ENCODE measurements at places on chromosomes 11 and 22.
A peak's percentile ranks its signal among the peaks of the same experiment; 100 is the strongest.

DNA sequence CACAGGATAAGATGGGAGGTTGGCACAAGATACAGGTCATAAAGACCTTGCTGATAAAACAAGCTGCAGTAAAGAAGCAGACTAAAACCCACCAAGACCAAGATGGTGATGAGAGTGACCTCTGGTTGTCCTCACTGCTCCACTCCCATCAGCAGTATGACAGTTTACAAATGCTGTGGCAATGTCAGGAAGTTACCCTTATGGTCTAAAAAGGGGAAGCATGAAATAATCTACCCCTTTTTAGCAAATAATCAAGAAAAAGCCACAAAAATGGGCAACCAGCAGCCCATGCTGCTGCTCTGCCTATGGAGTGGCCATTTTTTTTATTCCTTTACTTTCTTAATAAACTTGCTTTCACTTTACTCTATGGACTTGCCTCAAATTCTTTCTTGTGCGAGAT, 8.7 kb upstream of the PIWIL4 start:
- no peak for DNase-seq

DNA sequence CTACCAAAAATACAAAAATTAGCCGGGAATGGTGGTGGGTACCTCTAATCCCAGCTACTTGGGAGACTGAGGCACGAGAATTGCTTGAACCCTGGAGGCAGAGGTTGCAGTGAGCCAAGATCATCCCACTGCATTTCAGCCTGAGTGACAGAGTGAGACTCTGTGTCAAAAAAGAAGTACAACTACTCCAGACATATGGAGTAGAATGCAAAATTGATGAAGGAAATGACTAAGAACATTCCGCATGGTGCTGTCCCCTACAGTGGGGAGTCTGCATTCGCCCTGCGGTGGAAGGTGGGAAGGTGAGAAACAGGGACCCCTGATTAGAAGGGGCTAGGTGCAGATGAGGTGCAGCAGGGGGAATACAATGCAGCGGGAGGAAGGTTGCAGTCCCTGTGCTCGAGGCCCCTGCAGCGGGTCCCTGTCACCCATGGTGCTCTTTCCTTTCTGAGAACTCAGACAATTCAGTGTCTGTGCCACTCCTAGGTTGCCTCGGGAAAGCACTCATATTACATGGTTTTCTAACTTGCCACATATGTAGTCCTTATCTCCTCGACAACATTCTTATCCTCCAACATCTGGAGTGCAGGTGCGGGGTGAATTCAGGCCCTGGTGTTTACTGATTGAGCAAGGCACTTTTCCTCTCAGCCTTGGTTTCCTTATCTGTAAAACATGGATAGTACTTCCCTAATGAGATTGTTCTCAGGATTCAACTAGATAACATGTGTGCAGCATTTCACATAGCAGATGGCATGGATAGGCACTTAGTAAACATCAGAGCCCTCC, 5.2 kb downstream of the POLD4 start:
- no peak for DNase-seq

GRCh38 chr11:20669820-20670684, 666 bp downstream of the NELL1 start:
- no peak for DNase-seq

DNA sequence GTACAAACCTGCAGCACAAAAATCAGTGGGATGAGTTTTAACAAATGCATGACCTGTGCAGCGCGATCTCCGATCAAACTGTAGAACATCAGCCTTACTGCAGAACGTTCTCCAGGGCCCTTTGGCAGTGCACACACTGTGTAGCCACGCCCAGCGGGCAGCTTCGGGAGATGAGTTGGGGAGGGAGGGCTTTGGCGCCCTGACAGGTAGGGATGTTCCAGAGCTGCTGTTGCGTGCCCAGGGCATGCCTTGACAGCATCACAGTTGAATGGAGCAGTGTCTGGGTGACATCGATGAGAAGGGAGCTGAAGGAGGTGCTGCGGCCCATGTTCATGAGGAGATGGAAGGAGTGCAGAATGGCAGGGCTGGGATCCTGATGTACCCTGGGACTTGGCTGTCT, 80.2 kb downstream of the TBC1D22A start:
- no peak for DNase-seq

GRCh38 chr11:72102162-72102561, 935 bp downstream of the LAMTOR1 start:
- no peak for DNase-seq

DNA sequence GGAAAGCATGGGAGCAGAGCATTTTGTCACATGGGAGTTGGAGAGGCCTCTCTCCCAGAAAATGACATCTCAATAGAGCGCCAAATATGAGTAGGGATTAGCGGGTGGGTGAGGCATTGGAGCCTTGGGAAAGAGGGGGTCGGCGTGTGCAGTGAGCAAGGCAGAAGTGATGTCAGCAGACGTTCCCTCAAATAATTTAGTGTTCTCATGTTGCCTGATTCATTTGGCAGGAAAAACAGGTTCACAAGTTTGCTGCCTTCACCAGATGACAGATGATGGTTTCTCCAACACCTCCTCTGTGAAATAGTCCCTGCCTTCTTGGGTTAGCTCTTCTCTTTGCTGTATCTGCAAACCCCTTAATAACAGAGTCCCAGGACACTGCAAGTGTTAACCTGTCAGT, 118.5 kb upstream of the ARHGAP20 start:
- no peak for DNase-seq

GRCh38 chr11:18372201-18372600, 22.2 kb upstream of the LDHA start:
- no peak for DNase-seq

GRCh38 chr11:559712-560304, 730 bp downstream of the LMNTD2 start:
- DNase-seq = no peak

GRCh38 chr11:69131644-69132300, 24.0 kb upstream of the SMIM38 start:
- DNase-seq = peak; percentile 33

- DNase-seq = no peak
These were observed 14.7 kb downstream of the SCUBE2 start for GRCh38 chr11:9076661-9077060.

GRCh38 chr11:926341-926916, 759 bp downstream of the AP2A2 start:
- no peak for DNase-seq

DNA sequence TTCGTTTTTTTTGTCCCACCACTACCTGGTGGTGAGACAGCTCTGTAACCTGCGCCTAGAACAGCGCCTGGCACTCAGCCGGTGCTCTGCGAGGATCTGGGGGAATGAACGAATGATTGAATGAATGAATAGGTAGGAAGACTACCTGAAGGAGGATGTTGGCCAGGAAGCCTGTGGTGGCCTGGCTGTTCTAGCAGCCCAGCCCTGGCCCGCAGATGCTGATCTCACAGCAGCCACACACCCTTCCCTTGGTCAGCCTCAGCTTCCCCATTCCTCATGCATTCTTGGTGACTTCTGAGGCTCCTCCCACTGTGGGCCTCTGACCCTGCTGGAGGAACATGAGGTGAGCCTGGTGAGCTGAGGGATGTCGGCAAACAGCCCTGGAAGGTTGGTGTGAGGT, 3.7 kb downstream of the TRPM5 start:
- no peak for DNase-seq

- no peak for DNase-seq
These were observed 624.8 kb upstream of the KIRREL3 start for GRCh38 chr11:127625402-127625801.

DNA sequence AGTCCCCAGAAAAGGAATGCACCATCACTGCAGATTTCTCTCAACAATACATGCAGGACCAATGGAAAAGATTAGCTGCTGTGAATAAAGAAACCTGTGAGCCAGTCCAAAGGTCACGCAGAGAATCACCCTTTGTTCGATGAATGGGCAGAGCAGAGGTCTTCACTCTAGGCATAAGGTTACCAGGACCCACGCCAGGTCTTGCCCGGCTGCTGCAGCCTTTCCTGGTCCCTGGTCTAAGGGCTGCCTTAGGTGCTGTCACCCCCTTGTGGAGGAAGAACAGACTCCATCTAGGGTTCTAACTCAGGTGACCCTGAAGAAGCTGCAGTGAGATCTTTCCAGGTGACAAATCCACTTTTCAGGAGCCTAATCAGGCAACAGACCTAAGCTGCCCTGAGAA, 29.0 kb upstream of the NAP1L4 start:
- peak; percentile 54 for DNase-seq

DNA sequence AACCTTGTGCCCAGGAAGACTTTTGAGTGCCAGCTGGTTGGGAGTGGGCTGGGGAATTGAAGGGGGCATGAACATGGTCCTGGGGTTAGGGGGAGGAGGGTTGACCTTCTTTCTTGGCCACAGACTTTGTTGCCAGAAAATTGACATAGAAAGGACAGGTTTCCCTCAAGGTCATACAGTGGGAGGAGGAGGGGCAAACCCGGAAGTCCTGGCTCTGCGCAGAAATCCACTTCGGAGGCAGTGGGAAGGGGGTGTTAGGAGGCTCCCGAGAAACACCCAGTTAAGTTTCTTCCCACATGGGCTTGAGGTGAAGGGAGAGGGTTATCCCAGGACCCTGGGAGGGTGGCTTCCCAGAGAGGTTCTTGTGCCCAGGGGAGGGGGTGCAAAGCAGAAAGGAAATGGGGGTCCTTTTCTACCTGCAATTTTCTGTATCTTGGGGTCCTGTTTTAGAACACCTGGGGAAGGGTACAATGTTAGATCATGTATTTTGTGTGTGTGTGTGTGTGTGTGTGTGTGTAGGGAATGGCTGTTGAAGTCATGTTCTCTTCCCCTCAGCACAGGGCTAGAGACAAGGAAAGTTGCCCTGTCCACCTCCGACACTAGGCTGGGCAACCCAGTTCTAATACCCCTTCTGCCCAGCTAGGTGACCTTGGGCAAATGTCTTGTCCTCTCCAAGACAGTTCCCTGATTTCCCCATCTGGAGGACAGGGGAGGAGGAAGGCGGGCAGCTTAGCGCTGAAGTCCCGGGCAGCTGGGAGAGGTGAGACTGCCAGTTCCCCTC, 1.1 kb downstream of the PVALB start:
- DNase-seq = no peak

GRCh38 chr11:46917762-46918082, 628 bp downstream of the LRP4 start:
- DNase-seq = no peak

GRCh38 chr11:108474664-108475463, 7.5 kb upstream of the C11orf65 start:
- no peak for DNase-seq

DNA sequence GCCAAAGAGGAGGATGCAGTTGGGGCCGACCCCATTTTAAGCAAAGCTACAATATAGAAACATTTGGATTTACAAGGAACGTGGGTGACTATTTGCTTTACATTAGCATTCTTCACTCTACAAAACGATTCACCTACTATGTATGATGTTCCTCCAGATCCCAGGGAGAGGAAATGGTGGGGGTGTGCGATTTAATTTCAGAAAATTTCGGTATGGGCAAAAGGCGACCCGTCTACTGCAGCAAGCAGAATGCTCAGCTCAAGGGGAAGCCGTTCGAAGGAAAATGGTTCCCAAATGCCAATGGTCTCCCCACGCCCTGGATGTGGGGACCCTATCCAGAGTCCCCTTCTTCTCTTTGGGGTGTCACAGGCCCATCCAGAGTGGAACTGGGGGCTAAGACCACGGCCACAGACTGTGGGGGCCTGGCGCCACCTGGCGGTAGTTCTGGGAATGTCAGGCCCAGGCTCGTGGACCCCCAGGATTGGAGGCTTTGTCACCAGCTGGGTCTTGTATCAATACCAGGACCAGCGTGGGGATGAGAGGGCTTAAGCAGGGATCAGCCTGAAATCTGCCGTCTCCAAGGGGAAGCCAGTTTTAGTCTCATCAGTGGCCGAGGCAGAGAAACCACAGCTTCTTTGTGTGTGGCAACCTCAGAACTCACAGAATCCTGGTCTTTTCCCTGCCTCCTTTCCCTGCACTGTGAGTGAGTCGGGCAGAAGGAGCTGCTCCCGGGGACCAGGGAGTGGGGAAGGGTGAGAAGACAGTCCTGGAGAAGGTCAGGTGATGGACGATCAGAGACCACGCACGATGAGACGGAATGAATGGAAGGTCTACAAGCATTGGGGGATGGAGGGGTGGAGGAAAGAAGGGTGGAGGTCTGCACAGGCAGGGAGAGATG, 8.4 kb downstream of the LRRC10B start:
- DNase-seq = no peak

- DNase-seq = no peak
These were observed 47.8 kb downstream of the TRAF6 start for GRCh38 chr11:36462321-36462720.

DNA sequence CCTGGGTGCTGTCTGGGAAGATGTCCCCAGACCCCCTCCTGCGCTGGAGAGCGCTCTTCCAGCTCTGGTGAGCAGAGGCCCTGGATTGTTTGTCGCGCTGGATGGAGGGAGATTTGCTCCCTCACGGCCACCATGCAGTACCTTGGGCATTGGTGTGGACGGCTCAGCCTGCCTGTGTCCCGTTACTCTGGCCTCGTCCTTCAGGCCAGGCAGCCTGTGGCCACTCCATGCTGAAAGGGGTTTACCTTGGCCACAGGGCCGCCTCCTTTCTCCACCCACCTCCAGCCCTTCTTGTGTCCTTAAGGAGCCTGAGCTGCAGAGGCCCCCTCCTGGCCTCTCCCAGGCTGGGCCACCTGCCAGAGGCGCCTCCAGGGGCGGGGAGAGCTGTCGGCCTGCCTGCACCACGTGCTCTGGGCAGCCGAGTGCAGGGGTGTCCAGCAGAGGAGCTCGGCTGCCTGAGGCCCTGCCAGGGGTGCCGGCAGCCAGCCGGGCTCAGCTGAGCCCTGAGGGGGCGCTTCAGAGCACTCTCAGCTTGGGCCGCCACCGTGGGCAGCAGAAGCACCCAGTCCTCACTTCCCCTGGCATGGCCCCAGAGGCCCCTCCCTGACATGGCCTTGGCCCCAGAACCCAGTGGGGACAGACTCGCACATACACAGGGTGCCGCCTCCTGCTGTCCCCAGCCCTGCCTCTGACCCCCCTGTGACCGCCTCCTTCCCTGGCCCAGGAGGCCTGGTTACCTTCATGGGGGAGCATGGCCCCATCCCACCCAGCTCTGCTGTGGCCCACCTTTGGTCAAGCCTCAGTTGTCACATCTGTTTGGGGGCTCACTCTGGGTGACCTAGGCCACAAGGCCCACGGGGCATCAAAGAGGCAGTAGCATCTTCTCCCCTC, 3.4 kb downstream of the CCND1 start:
- DNase-seq = no peak

DNA sequence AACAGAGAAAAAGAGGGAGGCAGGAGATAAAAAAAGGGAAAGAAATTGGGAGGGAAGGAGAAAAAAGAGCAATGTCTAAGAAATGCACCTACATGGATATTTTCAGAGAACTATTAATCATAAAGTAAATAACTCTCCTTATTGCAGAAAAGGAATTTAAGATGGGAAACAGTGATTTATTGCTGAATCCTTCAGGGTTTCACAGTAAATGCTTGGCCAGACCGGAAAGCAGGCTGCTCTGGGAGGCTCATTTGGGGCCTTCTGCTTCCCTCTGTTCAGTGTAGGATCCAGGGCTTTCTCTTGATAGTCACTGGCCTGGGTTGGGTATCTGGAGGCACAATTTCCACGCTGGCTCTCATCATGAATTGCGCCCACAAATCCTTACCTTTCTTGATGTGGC, 324.3 kb upstream of the SORL1-AS1 start:
- DNase-seq = no peak

GRCh38 chr11:88038063-88038462, 137.2 kb downstream of the RAB38 start:
- DNase-seq = no peak

GRCh38 chr22:23187211-23187610, 6.9 kb downstream of the BCR start:
- no peak for DNase-seq
